ENCODE measurements at places on chromosomes 11 and 22. TPM values are rescaled to one million over a fixed set of nuclear protein-coding genes. Genes with fewer than 3 reads are reported as not detected.

PIH1D2 gene
- 2.2 TPM for total RNA-seq

GRCh38 chr22:32765132-32765618 is 36.3 kb upstream of the TIMP3 start:
- H3K27ac ChIP-seq, result peak overlapping the region; percentile 29
- no peaks in the 10 kb centered on the region for H3K27me3 ChIP-seq
- H3K36me3 ChIP-seq, result no peaks in the 10 kb centered on the region
- no peak for DNase-seq

NRGN gene
- 0.83 TPM for total RNA-seq

DNA sequence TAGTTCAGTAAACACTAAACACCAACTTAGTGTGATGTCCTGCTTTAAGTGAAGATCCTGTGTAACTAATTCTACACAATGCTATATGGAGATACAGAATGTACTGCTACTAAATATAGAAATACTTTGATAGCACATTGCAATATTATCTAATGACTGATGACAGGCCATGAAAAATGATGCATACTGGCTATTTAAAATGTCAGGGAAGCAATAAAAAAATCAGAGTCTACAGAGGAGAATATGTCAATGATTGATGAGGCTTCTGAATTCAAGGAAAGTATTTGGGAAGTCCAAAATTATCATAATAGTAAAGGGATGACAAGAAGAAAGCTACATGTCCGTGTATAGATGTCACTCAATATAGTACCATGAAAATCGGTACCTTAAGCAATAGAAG is 55.3 kb downstream of the GUCY1A2 start:
- DNase-seq, result no peak
- H3K27ac ChIP-seq, result no peak overlapping the region
- H3K36me3 ChIP-seq, result no peaks in the 10 kb centered on the region
- no peak overlapping the region for H3K4me3 ChIP-seq
- H3K4me1 ChIP-seq, result no peaks in the 10 kb centered on the region
- H3K27me3 ChIP-seq, result no peaks in the 10 kb centered on the region

DNA sequence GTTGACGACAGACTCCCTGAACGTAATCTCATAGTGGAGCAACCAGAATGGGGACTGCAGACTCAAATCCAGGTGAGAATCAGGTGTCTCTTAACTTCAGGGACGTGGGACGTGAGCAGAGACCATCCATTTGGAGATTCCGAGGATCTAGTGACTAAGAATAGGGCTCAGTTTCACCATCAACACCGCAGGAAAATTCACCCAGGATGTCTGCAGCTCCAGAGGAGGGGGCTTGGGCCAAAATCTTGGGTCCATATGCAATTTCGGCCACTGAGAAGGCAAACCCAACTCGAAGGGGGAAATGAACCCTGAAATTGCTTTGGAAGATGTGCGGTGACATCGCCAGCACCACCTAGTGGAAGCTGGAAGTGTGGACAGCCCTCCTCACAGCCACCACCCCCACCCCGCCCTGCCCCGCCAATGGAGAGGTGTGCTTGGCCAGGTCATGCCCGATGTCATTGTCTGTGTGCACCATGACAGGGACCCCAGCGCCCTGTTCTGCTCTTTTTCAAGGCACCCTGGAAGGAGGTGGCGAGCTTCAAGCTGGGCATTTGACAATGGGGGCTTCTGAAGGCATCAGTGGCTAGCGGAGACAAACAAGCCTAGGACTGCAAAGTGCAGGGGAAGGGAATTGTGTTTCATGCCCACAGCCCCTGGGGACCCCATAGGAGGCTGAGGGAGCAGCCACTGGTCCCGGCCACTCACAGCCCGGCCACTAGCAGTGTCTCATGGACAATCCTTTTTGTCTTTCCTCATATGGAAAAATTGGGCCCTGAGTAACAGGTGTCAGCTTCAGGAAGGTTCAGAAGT is 24.8 kb downstream of the APOL1 start:
- peak; percentile 56 for DNase-seq
- no peak overlapping the region for H3K27ac ChIP-seq
- peaks cover 36% of the 10 kb centered on the region for H3K36me3 ChIP-seq
- no peaks in the 10 kb centered on the region for H3K27me3 ChIP-seq

Data from IMR-90 (cell line).